NCI-H345 (cell line): ENCODE measurements at places on chromosomes 1 and 21.

- DNase-seq: no peak
Measured at GRCh38 chr1:184157394-184157742, 105.8 kb downstream of the TSEN15 start.

- DNase-seq: no peak
Measured at GRCh38 chr21:29487154-29487553, 188.4 kb downstream of the BACH1 start.

- no peak for DNase-seq
Measured at GRCh38 chr1:186948535-186948934, 119.8 kb downstream of the PLA2G4A start.

GRCh38 chr1:8510041-8510823, 192.3 kb downstream of the SLC45A1 start:
- DNase-seq: no peak

DNA sequence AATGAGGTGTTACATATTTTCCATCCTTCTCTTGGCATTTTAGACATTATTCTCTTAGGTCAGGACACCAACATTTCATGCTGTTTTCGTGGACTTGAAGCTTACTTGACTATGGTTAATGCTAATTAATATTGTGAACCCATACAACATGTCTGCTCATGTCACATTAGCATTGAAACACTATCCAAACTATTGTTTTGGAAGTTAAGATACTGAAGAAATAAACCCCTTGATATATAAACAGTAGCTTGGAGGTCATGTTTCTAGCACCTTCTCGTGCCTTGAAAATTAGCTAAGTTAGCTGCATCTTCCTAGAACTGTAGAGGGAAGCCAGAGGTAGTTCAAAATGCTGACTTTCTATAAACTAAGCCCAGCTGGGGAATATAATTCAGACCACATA, 288.8 kb downstream of the LTN1 start:
- no peak for DNase-seq

- DNase-seq: peak; percentile 63
Measured at GRCh38 chr1:31926853-31927660, 11.1 kb downstream of the PTP4A2 start.

DNA sequence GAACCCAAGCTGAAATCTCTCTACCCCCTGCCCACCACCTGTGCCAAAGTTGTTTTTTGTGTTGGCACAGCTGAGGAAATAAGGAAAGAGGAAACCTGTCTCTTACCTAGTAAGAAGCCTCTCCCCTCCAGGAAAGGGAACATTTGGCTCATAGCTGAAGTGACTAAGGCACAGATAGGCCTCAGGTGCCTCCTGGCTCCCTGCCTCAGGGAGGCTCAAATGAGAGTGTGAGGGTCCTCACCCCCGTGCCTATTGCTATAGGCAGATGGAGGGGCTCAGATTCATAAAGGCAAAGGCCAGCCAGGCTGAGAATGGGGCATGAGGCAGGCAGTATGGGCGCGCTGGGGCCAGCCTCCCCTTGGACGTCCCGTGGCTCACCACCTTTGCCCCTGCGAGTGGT, 7.4 kb downstream of the SLC30A2 start:
- no peak for DNase-seq

DNA sequence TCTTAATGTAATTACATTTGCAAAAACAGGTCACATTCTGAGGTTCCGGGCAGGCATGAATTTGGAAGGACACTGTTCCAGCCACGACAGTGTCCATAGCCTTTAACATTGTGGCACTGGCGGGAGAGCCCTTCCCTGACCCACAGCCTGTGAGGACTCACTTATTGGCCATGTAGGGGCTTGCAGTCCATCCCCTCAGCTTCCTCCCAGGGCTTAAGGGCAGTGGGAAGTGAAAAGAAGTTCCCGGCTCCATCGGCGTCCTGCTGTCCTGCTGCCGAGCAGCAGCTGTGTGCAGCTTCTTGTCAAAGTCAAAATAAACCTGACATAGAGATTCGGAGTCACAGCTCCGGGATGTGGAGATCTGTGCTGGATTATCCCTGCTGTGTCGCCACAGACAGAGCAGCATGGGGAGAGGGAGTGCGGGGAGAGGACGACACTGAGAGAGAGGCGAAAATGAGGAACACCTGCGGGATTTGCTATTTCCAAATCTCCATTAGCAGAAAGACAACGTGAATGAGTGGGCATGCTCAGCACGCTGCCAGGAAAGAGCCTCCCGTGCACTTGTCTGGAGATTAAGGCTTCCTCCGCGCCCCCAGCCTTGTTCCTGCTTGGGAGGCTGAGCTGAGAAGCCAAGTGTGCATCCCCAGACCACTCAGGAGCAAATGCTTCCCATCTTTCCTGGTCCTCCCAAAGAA, 260.3 kb downstream of the ASTN1 start:
- DNase-seq: no peak

DNA sequence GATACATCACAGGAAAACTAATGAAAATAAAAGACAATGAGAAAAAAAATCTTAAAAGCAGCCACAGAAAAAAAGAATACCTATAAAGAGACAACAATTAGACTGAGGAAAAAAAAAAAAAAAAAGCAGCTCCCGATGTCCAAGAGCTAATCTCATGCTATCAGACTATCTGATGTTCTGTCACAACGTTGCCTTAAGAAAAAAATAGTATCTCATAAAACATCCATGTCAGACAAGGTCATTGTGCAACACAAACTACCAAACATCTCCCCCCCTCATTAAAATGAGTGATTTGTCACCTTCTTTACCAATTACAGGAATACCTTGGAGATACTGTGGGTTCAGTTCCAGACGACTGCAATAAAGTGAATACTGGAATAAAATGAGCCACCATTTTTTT, 68.9 kb downstream of the ZNF644 start:
- no peak for DNase-seq

DNA sequence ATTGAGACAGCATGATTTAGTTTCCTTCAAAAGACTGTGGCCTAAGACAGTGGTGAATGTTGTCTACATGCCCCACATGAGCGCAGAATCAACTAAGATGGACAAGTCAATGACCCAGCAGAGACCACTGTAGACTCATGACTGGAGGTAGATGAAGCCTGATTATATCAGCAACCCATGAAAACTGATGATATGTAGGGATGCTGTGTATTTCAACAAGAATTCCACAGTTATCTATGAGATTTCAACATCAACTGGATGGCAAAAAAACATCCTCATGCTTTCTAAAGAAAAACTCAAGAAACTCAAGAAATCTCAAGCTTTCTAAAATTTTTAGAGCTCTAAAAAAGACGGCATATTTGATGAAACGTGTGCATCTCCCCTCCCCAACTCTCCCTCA, 413.9 kb upstream of the LYPLAL1 start:
- no peak for DNase-seq

- no peak for DNase-seq
Measured at GRCh38 chr1:235995511-235995910, 69.4 kb downstream of the NID1 start.

GRCh38 chr1:226109829-226110248, 47.3 kb downstream of the H3-3A start:
- DNase-seq: peak; percentile 92

- no peak for DNase-seq
Measured at GRCh38 chr1:16458831-16459230, 18.3 kb downstream of the NECAP2 start.

DNA sequence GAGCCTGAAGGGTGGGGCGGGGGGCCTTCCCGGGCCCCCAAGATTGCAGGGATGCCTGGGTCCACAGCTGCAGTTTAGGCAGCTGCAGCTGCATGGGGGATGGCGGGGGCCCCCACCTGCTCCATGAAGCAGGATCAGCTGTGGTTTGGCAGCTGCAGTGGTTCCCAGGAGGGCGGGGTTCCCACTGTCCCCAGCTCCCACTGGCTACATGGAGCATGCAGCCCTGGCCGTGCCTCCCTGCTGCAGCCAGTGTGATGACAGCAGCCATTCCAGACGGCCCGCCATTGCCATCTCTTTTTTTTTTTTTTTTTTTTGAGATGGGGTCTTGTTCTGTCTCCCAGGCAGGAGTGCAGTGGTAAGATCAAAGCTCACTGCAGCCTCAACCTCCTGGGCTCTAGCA, 992 bp upstream of the C1QA start:
- no peak for DNase-seq

GRCh38 chr1:154615411-154615810, 7.4 kb upstream of the ADAR start:
- no peak for DNase-seq

- no peak for DNase-seq
Measured at GRCh38 chr1:209356976-209357377, 226.5 kb upstream of the CAMK1G start.

GRCh38 chr1:20834780-20835179, 47.7 kb upstream of the HP1BP3 start:
- no peak for DNase-seq

DNA sequence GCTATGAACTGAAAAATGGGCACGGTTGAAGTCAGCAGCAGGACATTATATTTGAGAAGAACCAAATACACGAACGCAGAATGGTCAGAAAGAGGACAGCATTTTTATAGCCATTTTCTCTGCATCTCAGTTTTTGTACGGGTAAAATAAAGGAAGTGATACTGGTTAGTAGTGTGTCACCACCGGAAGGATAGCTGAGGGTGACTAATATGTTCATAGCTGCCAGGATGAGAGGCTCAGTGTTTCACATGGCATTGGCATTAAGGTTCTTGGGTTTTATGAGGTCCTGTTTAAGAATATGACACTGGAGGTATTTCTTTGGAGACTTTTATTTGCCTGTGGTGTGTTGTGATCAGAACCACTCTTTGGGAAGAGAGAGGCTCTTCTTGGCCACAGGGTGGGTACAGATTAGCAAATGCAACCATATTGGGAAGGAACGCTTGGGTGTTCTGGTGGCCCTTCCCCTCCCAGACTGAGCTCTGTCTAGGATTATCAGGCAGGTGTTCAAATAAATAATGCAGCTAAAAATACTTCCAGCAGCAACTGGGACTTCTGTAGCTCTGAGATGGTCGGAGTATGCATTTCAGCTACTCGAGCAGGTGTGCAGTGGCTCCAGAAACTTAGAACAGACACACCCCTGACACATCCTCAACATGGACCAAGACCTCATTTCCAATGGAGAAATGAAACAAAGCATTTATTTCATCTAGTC, 158.2 kb downstream of the PBX1 start:
- no peak for DNase-seq

DNA sequence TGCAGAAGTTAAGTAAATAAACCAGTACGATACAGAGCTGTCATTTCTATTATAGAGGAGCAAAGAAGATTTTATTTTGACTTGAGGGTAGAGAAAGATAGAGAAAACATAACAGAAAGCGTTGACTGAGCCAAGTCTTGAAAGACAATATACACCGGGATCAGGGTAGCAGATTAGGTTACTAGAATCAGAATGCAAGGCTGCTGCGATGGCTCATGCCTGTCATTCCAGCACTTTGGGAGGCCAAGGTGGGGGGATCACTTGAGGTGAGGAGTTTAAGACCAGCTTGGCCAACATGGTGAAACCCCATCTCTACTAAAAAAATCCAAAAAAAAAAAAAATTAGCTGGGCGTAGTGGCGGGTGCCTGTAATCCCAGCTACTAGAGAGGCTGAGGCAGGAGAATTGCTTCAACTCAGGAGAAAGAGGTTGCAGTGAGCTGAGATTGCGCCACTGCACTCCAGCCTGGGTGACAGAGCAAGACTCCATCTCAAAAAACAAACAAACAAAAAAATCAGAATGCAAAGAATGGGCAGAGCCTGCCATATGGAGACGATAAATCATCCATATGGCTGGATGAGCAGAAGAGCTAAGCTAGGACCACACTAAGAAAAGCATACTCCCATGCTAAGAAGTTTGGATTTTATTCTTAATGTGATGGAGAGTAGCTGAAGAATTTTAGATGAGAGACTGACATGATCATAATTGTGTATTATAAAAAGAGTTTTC, 9.9 kb upstream of the ABCD3 start:
- DNase-seq: no peak

DNA sequence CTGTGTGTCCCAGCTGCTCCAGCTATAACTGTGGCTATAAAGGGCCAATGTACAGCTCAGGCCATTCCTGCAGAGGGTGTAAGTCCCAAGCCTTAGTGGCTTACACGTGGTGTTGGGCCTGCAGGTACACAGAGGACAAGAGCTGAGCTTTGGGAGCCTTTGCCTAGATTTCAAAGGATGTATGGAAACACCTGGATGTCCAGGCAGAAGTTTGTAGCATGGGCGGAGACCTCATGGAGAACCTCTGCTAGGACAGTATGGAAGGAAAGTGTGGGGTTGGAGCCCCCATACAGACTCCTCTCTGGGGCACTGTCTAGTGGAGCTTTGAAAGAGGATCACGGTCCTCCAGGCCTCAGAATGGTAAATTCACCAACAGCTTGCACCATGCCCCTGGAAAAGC, 113.9 kb downstream of the RGS21 start:
- DNase-seq: no peak

DNA sequence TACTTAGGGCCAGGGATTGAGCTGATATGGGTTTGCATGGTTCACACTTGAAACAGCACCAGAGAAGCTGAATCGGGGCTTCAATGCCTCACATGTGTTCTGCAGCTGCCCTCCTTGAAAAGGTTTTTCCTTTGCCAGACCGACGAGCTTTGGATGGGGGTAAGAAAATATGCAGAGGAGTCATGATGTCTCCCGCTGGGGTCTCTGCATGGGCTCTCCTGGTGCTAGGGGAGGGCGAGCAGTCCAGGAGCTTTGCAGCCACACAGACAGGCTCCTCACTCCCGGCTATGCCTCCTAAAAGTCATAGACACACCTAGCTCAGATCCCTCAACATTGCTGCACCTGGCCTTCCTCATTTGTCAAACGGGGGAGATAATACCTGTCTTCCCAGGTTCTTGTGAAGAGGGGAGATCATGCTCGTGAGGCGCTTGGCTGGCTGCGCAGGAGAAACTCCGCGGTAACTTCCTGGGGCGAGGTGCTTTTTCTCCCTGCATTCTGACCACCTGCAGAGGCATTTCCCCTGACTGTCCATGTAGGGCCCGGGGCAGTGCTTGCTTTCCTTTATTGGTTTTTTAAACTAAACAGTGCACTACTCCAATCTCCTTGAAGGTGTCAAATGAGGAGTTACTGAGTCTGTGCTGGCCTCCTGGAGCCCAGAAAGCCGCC, 112.4 kb downstream of the PLXNA2 start:
- peak; percentile 77 for DNase-seq

DNA sequence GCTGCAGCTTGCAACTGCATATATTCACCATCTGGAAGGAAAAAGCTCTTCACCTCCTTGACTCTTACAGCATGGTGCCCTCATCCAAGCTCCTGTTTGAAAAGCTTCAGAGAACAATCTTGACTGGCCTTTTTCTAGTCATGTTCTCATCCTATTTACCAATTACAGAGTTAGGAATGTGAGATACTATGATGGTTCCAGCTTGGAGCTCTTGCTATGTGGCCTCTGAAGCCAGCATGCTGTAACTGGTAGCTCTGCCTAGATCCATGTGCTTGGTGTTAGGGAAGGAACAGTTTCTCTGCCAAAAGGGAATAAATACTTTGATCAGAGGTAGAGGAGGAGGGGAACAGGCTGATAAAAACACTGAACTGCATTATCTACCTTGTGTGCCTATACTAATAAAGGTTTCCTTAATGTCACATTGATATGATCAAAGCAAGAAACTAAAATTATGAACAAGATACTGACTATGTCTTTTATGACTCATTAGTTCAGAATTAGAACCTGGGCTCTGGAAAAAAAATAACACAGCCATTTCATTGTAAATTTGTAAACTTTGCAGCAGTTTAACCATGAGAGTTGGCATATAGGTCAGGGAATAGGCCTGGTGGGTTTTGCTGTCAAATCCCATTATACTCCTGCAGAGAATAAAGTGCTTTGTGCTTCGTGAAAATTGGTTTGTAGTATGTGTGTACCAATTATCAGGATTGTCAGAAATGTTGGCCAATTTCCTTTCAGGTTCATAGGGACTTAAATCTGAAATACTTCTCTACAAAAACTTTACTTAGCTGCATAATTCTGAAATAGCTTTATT, 92.7 kb downstream of the LEPR start:
- DNase-seq: no peak
